Activated CD4-positive, alpha-beta T cell treated with anti-CD3 and anti-CD28 coated beads for 48 hours (primary cell): ENCODE measurements at places on chromosomes 1 and 21.

- no peak for DNase-seq
Measured at GRCh38 chr1:50139339-50140181, 30.8 kb downstream of the ELAVL4 start.

DNA sequence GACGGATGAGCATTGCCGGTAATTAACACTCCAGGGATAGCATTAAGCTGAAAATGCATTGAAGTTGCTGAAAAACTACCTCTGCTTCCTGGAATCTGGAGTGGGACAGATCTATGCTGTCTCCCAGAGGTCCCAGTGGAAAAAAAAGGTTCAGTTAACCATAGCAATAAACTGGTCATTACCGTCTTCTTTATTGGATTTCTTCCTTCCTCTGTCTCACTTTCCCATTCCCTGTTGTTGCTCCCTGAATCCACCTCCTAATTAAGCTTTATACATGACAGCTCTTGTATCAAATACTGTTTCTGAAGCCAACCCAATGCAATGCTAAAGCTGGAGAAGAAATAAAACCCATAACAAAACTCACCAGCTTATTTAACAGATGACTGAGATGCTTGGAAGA is 1805.9 kb downstream of the NCAM2 start:
- DNase-seq = no peak

DNA sequence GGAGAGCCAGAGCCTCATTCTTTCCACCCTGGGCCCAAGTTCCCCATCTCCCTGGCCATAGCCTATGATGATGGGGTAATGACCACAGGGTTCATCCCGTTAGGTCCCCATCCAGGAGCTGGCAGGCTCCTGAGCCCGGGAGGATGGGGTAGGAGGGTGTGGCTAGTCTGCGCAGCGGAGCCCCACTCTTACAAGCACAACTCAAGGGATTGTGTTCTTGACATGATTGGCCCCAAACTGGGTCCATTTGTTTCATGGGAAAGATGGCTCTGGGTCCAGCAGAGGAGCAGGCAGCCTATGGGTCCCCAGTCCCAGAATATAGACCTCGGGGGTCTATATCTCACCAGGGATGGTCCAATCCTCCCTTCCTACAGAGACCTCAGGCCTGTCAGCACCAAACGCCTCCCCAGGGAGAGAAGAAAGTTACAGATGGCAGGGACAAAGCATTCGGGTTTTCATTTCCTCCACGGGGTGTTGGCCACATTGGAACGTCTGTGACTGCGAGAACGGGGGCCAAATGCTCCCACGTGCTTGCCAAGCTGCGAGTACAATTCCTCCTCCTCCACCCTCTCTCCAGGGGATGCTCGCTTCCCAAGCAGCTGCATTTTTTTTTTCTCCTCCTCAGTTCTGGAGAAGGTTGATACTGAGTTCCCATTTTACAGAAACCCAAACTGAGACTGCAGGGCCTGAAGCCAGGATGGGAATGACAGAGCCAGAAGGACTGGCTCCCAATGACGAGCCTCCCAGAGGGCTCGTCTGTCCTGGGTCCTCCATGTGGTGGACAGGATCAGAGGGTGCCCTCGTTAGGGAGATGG is 71.0 kb downstream of the DHRS3 start:
- no peak for DNase-seq

DNA sequence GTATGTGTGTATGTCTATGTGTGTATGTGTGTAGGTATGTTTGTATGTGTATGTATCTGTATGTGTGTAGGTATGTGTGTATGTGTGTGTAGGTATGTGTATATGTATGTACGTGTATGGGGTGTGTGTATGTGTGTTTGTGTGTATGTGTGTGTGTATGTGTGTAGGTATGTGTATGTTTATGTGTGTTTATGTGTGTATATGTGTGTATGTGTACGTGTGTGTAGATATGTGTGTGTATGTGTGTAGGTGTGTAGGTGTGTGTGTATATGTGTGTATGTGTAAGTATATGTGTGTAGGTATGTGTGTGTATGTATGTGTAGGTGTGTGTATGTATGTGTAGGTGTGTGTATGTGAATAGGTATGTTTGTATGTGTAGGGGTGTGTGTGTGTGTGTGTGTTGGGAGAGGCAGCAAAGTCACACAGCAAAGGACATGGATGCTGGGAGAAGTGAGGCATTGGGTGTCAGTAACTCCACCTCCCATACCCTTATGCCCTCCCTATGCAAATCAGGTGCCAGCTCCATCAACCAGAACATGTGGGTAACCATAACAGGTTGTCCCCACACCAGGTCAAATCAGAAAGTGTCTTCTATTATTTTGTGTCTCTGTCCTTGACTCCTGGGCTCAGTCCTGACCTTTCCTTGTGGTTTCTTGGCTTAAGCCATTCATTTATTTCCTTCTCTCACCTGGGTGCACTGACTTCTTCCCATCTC is 15.0 kb upstream of the KCNAB2 start:
- no peak for DNase-seq

GRCh38 chr1:82879701-82880305 is 1079.1 kb downstream of the ADGRL2 start:
- DNase-seq = no peak

GRCh38 chr21:20997636-20998455 is at the start of gene NCAM2:
Gene NCAM2, plus strand, starts transcription at chr21:20998409.
- peak; percentile 67 for DNase-seq

- DNase-seq = no peak
Measured at GRCh38 chr1:180053594-180054567, 99.3 kb downstream of the CEP350 start.

GRCh38 chr1:109826930-109827349 is 63.2 kb upstream of the EPS8L3 start:
- DNase-seq = no peak

- no peak for DNase-seq
Measured at GRCh38 chr1:109650609-109651008, 5.3 kb upstream of the GSTM4 start.

DNA sequence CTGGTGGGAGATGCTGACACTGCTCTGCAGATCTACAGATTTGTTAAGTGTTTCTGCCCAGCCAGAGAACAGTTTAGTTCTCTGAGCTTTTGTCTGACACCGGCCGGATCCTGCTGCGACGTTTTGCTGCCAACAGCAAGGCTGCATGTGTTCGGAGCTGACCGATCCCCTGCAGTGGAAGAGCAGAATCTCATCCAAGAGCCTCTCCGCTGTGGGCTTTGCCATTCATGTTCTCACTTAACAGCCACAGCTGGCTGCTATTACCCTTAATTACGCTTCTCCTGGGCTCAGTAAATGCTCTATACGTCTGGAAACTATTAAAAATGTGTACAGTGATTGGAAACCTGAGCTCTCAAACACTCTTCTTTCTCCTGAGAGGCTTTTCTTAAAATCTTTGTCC is 105.3 kb downstream of the BCAR3 start:
- DNase-seq = no peak

DNA sequence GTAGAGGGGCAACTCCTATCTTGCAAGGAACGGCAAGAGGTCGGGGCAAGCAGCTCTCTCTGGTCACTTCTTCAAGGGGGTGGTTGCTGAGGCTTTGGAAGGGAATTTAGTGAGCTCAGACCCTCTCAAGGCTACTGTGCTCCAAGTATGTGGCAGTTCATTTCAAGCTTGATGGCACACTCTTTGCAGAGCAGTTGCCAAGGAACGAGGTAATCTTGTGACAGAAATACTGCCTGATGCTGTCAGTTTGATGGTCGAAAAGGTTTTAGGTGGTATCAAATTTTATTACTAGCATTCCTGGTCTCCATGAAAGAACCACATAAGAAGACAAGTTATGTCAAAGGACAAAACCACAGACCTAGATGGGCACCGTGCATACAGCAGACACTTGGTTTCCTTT is 13.1 kb downstream of the CFAP298 start:
- DNase-seq = no peak

DNA sequence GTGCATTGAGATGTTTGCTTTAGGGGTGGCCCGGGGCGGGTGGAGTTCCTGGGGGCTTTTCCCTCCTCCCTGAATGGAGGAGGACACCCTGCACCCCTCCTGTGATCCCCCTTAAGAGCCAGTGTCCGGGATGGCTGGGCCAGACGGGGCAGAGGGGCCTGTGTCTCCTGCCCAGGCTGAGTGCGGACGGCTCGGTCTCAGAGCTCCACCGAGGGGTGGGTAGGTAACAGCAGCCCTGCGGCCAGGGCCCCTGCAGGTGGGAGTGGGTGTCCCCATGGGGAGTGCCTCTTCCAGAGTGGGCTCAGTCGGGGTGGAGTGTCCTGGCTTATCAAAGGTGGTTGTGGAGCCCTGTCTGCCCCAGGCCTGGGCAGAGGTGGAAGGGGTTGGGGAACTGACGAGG is 23.1 kb downstream of the TP73 start:
- DNase-seq = no peak

DNA sequence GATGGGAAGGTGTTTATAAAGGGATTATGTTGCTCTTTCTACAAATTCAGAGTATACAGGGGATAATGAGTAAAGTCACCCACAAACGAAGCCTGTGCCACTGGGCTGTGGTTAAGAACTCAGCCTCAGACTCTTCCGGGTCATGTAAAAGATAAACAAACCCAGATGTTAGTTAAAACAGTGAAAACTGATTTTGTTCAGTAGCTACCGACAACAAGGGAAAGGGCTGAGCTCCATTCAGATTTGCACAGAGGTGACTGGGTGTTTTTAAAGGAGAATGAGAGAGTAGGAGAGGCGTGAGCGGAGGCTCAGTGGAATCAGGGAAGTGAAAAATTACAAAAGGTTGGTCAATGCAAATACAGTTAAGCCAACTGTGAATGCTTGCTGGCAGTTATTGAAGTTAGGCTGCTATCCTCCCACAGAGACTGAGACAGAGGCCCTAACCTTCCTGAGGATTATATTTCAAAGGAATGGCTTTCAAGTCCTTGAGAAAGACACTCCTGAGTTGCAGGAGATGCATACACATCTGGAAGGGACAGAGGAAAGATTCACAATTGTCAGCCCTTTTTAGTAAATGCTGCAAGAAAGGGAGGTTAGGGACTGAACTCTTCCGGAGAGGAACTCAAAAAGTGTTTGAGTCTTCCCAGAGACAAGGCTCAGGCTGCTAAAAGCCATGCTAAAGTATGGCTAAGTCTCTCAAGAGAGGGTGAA is 29.9 kb upstream of the SAMD13 start:
- no peak for DNase-seq

DNA sequence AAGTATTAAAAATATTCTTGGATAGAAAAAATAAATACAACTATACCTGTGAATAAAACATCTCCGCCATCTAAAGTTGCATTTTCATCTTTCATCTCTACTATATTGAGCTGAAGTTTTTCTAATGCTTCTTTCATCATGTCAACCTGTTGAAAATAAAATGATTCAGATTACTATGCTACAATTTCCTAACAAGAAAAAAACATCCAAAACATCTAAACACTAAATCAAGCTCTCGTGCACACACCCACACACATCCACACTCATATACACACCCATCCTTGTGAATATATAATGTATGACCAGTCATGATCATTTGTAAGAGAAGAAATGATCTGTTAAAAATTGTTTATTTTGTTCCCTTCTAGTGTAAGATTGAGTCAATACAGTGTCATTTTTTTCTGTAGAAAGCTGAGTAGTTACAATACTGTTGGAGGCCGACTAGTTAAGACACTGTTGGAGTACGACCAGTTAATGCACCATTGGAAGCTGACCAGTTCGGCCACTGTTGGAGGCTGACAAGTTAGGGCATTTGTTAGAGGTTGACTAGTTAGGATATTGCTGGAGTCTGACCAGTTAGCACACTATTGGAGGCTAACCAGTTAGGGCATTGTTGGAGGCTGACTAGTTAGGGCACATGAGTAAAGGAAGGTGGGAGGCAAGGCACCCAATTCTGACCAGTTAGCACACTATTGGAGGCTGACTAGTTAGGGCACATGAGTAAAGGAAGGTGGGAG is 82.4 kb upstream of the BCL10 start:
- no peak for DNase-seq
